ENCODE measurements at places on chromosomes 12 and 14.

DNA sequence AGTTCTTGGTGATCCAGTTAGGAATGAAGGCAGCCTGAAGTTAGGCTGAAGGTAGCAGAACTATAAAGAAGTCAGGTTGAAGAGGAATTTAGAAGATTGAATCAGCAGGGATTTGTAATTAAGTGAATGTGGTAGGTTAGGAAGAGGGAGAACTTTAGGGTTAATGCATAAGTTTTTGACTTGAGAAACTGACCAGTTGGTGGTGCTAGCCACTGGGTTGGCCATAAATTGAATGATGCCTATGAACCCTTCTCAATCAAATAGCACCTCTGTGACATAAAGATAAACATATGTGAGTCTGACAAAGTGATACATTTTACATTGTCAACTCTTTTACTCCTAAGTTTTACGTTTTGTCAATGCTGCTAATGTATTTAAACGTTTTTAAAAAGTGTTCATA is 290.6 kb upstream of the NAV3 start:
- DNase-seq = no peak

GRCh38 chr14:33573301-33573880 is 377.5 kb downstream of the EGLN3 start:
- no peak for DNase-seq

DNA sequence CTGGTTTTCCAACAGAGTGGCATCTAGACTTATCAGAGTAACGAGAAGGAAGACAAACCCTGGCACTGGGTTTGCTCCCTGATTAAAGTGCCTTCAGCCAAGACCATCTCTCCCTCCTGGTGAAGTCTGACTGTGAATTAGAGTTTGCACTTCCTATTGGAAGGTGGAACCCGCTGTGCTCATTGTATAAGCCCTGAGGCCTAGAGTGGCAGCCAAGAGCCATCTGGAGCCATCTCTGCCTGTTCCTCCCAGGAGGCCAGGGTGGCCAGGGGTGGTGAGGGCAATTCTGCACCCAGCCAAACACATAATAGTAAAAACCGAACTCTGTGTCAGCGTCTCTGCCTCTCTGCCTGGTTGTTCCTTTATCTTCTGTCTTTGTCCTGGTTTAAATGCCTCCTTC is 25.0 kb downstream of the MFAP5 start:
- no peak for DNase-seq

- DNase-seq = peak; percentile 14
Measured at GRCh38 chr12:57756406-57757341, 1.8 kb downstream of the MARCHF9 start.

GRCh38 chr12:78871566-78871965 is 7.0 kb downstream of the SYT1 start:
- no peak for DNase-seq

GRCh38 chr12:24409868-24410267 is 460.4 kb upstream of the SOX5 start:
- no peak for DNase-seq

DNA sequence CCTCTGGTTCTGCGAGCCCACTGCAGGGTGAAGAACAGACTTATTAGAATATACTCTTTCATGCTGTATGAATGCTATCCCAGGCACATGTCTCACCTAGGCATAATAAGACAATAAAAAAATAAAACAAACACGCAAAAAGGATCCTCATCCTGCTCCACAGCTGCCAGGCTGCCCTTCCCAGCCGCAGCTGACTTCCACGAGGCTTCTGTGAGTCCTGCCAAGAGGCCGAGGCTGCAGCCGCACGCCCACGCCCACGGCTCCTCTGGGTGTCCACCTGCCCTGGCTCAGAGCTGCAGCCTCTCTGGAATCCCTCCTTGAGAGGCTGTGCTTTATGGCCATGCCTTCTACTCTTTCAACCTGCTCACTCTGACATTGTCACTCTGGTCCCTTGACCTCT is 6.9 kb downstream of the SMIM41 start:
- DNase-seq = no peak

GRCh38 chr12:33427071-33427470 is 12.5 kb downstream of the SYT10 start:
- DNase-seq = no peak

- no peak for DNase-seq
Measured at GRCh38 chr12:47272412-47273190, 192.8 kb upstream of the AMIGO2 start.

- no peak for DNase-seq
Measured at GRCh38 chr12:103586791-103587370, at the start of gene STAB2. TSS of gene STAB2 (plus strand) at chr12:103587273. CDS start at chr12:103587477, 204 bp downstream.

- peak; percentile 32 for DNase-seq
Measured at GRCh38 chr14:76918782-76919394, 92.7 kb downstream of the LRRC74A start.

DNA sequence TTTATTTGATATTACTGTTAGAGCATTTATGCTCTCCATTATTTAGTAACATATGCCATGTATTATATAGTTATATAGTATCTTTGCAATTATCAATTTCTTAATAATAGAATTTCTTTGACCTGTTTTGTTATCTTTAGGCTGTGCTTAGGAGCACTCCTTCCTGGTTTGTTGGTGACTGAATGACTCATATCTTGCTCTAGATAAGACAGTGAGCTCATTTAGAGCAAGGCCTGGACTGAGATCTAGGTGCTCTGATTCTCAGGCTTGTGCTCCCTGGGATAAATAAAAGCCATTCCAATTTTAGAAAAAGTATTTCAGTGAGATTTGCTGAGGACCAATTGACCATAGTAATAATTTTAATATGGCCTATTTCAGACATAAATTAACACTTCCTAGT is 951.2 kb downstream of the FLRT2 start:
- no peak for DNase-seq

GRCh38 chr12:56298828-56299227 is 1.3 kb downstream of the CS start:
- DNase-seq = no peak

DNA sequence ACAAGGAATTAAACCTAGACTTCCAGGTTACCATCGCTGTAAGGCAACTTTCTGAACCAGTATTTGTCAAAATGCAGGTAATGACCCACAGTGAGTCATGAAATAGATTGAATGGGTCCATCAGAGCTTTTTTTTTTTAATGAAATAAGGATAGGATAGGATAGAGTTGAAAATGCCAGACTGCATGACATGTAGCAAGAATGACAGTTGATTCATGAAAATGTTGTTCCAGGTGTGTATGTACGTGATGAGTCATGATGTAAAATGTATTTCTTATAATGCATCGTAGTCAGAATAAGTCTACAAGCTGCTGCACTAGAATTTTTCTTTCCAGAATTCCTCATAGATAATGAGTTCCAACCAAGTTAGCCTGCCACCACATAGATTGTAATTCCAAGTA is 184.4 kb upstream of the BCL2L14 start:
- no peak for DNase-seq

GRCh38 chr14:103029936-103030335 is 27.4 kb downstream of the CDC42BPB start:
- no peak for DNase-seq

- DNase-seq = peak; percentile 26
Measured at GRCh38 chr12:116910645-116911451, at the start of gene FBXW8. TSS of gene FBXW8 (plus strand) at chr12:116910950. CDS start at chr12:116911038, 88 bp downstream.

DNA sequence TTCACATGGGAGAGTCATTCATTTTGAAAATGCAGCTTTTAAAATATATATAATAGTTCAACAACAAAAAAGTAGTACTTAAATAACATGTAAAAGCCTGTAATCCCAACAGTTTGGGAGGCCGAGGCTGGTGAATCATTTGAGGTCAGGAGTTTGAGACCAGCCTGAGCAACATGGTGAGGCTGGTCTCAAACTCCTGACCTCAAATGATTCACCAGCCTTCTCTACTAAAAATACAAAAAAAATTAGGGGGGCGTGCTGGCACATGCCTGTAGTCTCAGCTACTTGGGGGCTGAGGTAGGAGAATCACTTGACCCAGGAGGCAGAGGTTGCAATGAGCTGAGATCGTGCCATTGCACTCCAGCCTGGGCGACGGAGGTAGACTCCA is 256.3 kb upstream of the RGS6 start:
- no peak for DNase-seq

DNA sequence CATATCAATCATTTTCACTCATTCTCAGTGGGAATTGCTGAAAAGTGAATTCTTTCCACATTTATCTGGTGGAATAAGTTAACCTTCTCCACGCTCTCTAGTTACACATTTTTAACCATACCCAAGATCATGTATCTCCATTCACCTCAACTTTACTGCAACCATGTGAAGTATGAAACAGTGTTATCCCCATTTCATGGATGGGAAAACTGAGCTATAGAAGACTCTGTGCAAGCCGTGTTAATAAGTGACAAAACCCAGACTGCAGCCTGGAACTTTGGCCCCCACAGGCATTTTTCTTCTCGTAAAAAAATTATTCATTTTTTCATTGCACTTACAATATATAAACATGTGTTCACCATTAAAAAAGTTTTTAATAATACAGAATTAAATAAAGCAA is 82.4 kb upstream of the CCND2 start:
- no peak for DNase-seq

GRCh38 chr14:69873877-69874780 is 5.1 kb upstream of the SMOC1 start:
- no peak for DNase-seq

DNA sequence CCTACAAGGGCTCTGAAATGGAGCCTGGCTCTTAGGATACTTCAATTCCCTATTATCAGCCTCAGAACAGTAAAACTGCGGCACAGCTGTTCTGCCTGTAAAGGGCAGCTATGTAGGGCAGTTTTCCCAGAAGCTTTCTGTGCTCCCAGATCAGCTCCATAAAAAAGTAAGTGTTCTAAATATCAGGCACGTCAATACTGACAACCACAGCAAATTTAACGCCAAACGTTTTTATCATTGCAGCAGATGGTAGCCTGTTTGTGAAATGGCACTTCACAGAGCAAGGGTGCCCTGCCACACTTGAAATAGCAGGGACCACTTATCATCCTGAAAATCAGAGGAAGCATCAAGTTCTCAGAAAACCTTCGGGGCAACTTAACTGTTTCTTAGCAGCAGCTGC is 54.8 kb upstream of the PTHLH start:
- no peak for DNase-seq

- DNase-seq = no peak
Measured at GRCh38 chr14:94153750-94154342, 20.3 kb upstream of the PPP4R4 start.

DNA sequence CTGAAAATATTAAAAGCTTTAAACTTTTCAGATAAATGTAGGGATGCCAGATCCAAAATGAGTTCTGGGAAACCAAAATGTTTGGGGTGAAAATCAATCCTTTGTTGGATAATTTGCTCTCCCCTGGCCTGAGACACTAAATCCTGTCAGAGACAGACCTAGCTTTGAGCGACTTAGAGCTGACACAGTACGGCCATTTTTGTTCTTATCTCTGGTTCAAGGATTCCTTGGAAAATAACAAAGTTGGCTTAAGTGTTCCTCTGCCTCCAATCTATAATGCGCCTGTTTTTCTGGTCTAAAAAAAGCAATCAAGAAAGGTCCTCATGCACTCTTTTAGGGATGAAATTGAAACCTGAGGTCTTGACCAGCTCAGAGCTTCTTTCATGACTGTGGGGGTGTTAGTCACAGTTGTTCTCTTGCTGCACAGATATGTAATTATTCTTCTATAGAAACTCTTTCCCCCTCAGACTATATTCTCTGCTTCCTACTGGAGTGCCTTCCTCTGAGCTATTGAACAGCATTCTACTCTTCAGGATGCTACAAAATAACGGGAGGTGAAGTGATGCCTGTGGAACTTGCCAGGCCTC is 52.3 kb upstream of the EGLN3 start:
- DNase-seq = no peak

DNA sequence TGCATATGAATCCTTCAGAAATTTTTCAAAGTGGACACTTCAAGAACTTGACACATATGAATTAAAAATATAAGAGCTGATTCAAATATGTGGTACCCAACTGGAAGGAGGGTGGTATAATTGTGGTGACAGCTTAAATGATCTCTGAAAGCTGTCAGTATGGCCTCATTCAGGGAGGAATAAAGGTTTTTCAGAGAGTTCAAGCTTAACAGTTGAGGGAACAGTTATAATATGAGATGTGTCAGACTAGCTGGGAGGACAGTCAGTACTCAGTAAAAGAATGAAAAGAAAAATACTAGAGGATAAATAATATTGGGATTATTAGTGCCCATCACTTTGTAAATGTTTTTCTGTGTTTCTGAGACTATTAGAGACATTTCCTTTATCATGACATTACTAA is 277.5 kb downstream of the RASSF9 start:
- DNase-seq = no peak

- no peak for DNase-seq
Measured at GRCh38 chr12:114444422-114445279, 38.7 kb upstream of the TBX5 start.

GRCh38 chr12:69435644-69436043 is 34.5 kb upstream of the FRS2 start:
- no peak for DNase-seq

GRCh38 chr12:111569363-111570083 is 29.6 kb downstream of the ATXN2 start:
- no peak for DNase-seq

DNA sequence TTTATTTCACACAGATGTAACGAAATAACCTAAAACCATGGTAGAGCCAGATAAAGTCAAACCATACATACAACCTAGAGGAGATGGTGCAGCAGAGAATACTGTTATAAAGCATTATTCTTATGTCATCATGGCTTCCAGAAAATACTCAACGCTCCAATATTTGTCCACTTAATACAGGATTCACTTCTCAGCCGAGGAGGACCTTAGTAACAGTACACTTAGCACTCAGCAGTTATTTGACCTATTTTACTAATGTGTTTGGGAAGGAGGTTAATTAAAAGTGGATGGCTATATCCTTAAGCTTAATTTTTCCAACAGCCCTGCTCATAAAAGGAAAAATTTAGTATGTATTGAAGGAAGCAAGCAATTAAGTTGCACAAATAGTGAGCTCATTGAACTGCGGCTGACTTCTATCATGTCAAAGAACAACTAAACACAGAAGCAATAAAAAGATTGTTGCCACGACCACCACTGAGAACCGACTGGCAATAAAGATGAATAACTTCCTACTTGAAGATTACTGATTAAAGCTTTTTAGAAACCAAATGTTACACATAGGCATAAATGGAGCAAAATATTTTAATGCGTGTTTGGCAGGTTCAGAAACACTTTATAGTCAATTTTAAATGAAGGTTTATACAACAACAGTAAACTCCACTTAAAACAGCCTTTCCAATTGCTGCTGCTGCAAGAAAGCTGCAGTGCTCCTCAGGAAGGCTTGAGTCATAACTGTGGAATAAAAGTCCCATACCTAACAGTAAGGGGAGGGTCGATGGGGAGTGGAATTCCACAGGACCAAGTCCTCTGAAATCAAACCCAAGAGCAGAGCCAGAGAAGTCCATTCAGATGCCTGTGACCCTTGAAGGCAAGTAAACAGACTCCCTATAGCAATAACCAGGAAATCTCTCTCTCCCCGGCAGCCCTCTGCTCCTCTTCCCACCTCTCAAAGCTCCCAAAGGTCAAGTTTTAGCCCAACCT is 218.9 kb upstream of the CDKN3 start:
- DNase-seq = no peak

DNA sequence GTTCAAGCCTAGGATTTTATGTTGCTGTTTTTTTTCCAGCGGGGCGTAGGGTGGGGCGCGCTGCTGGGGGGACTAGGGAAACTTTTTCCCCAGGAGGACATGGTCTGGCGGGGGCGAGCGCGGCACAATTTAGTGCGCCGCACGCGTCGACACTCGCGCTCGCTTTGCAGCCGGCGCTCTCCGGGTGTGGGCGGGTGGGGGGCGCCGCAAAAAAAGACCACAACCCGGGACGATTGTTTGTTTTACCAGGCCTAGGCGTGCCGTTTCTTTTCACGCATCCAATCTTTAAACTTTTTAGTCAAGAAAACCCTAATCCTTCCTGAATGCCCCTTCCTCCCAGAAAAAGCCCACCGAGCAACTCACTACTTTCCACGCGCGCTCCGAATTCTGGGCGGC is 865 bp upstream of the ZFP36L1 start:
- DNase-seq = no peak

Measured in NCI-H526 treated with DMSO at 0.1 percent for 48 hours (cell line).